ENCODE measurements at places on chromosomes 6 and 20.

GRCh38 chr6:111228094-111228493, 140.8 kb downstream of the SLC16A10 start:
- no peak for DNase-seq

- no peak for DNase-seq
Measured at GRCh38 chr20:5908981-5909380, 41.4 kb downstream of the TRMT6 start.

- no peak for DNase-seq
Measured at GRCh38 chr20:57056651-57057050, 209.8 kb downstream of the BMP7 start.

DNA sequence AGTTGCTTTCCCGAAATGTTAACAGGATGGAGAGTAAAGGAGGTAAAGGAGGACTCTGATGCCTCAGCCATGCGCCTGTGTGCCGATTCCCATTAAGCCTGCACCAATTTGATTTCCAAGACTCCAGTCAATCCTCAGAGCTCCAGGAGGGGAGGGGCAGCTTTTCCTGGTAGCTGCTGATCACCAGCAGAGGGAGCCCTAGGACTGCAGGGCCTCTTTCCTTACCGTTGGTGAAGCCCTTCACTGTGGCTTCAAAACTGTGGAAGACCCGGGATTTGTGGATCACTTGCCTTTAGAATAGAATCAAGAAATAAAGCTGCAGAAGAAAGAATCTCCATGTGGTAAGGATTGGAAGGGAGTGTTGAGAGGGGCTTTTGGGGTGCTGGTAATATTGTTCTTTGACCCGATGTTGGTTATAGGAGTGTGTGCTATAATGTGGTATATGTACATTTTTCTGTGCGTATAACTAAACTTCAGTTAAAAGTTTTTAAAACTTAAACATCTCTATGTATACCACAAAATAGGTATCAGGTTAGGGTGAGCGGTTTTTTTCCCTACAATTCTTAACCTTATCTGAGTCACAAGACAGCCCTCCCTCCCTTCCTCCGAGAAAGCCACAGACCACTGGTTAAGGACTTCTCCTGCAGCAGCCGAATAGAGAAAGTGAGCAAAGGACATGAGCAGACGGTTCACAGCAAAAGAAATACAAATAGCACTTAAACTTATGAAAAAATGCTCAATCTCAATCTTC, 6.9 kb upstream of the OSER1 start:
- peak; percentile 91 for DNase-seq

DNA sequence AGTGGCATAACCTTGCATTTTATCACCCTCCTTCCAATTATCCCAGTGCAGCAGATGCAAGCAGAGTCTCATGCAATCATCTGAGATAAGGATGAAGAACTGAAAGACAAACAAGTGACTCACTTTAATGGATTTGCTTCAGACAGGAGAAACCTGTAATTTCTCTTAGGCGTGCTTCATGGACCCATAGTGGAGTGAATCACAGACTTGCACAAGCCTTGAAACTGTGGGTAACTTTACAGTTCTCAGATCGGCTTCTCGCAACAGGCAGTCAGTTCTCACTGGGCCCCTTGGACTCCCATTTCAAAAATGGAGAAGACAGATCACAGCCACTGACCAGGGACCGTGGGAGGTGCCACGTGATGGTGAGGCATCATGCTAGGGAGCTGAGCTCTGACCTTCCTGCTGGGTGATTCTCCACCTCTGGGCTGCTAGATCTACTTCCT, at the start of gene ADGRF4:
Gene ADGRF4 (plus strand): TSS at position 239 of the 446 bp plus-strand sequence. CDS start 8,666 bp downstream, outside the sequence.
- no peak for DNase-seq

GRCh38 chr6:134097114-134097707, 44.8 kb upstream of the SLC2A12 start:
- DNase-seq, result peak; percentile 91

DNA sequence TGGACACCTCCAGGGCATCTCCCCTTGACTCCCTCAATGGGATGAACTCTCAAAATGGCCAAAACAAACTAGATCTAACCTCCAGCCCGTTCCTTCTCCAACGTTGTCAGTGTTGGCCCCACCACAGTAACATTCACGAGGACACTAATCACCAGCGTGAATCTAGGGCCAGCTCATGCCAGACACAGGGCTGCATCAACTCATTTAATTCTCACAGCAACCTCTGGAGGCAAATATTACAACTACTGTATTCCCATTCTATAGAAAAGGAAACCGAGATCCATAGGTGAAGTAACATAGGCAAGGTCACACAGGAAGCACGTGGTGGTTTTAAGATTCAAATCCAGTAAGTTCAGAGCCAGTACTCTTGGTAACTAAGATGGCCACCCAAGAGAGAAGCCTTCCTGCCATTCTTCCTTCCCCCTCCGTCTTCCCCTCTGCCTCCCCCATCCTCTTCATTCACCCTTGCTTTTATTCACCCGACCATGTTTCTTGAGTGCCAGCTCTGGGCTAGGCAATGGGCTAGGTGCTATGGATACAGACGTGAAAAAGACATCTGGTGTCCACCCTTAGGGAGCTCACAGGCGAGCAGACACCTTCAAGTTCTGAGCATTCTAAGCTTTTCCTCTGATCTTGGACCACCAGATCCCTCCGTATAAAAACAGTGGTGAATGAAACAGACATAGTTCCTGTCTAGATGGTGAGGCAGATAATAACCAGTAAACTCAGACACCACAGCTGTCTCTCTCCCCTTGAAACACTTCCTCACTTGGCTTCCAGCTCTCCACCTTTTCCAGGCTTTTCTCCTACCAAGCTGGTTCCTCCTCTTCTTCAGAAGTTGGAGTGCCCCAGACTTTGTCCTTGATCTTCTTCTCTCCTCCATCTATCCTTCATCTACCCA, 9.6 kb downstream of the CCM2L start:
- DNase-seq, result peak; percentile 52

DNA sequence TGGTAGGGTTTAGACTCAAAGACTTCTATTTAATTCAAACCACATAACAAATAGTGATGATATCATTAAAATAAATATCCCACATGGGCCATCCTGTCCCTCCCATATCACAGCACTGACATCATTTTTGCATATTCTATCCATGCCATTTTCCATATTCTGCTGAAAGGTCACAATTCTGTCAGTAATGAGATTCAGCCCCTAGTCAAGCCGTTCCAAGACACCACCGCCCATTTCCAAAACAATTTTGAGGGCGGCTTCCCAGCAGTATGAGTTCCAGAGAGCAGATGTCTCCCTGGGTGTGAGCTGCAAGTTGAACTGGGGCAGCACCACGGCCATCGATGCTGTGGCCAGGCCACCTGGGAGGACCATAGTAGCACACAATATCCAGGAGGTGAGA, 65.1 kb upstream of the PLEKHG1 start:
- no peak for DNase-seq

DNA sequence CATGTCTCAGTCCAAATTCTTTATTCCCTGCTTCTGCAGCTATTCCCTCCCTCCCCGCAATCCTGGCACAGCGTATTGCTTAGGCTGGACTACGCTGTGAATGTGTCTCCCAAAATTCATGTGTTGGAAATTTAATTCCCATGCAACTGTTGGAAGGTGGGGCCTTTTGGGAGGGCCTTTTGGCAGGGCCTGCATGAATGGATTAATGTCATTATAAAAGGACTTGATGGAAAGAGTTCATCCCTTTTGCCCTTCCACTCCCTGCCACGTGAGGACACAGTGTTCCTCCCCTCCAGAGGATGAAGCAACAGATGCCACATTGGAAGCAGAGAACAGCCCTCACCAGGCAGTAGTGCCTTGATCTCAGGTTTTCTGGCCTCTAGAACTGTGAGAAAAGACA, 20.4 kb upstream of the NOTCH4 start:
- DNase-seq, result peak; percentile 72

DNA sequence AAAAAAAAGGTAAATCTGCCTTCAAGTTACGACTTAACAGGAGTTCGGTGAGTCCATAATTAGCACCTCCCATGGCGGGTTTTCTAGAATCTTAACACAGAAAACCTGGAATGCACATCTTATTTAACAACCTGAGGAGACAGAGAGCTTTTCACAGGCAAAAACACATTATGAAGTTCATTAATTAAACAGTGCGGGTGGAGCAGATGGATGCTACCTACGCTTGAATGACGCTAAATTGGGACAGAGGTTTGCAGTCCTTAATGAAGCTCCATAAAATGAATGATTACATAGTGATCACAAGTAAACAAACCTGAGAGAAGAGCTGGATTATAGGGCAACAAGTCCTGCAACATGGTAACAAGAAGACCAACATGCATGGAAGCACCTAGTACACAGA, 81.0 kb downstream of the INSM1 start:
- peak; percentile 57 for DNase-seq

DNA sequence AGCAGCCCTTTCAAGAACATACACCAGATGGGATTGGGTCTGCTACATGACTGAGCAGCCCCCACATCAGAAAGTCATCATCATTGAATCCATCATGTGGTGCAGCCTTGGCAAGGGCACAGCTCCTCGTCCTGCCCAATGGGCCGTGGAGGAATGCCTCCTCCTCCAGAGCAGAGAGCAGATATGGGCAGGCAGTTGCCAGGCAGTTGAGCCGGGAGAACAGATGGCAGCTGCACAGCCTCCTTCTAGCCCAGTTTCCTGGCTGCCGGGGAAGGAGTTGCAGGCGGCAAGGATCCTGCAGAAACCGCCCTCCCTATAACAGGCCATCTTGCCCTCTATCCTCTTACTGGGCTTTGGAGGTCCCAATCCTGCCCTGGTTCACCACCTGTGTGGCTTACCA, 11.9 kb upstream of the ZFAND3 start:
- peak; percentile 94 for DNase-seq

GRCh38 chr6:20652299-20653084, 118.2 kb downstream of the CDKAL1 start:
- no peak for DNase-seq

GRCh38 chr6:151692216-151692615, 115.3 kb upstream of the ESR1 start:
- no peak for DNase-seq

GRCh38 chr20:32877507-32877906, 18.8 kb downstream of the EFCAB8 start:
- no peak for DNase-seq

DNA sequence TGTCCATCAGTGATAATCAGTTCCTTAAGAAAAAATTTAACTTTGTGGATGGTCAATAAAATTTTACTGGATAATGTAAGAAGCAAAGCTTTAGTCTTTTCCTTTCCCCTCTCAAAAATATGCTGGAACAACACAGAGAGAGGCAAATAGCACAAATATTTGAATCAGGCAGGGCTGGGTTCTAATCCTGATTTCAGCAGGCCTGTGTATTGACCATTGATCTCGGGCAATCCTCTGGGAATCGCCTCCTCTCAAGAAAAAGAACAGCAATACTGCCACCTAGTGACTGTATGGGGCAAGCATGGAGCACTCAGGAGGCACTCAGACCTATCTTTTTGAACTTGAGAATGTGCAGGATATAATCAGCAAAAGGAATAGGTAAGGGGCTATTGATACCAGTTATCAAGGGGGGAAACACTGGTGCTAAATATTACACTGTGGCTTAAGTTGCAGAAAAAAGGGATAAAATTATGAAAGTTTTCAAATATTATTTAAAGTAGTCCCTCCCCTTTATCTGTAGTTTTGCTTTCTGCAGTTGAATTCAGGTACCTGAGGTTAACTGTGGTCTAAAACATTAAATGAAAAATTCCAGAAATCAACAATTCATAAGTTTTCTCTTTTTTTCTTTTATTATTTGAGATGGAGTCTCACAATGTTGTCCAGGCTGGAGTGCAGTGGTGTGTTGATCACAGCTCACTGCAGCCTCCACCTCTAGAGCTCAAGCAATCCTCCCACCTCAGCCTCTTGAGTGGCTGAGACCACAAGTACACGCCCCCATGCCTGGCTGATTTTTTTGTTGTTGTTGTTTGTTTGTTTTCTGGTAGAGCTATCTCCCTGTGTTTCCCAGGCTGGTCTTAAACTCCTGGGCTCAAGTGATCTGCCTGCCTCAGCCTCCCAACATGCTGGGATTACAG, 91.8 kb upstream of the NHSL1 start:
- peak; percentile 91 for DNase-seq

DNA sequence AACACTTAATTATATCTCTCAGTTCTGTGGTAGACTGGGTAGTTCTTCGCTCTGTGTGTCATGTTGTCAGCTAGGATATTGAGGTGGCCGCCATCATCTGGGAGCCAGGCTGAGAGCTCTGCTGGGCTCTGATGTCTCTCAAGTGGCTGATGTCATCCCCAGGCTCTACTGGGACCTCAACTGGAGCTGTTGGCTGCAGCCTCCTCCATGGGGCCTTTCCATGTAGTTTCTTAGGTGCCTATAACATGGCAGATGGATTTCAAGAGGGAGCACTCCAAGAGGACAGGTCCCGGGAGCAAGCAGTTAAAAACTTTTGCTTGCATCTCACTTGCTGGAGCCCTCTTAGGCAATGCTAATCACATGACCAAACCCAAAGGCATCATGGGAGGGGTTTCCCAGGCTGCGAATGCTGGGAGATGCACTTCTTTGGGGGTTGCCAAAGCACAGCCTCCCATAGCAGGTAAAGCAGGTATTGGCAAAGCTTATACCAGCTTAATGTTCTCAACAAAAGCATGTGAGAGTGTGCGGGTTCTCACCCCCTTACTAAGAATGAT, 129.8 kb downstream of the TMEM242 start:
- DNase-seq, result no peak

GRCh38 chr6:132814716-132815570, 574 bp downstream of the RPS12 start:
- peak; percentile 56 for DNase-seq

DNA sequence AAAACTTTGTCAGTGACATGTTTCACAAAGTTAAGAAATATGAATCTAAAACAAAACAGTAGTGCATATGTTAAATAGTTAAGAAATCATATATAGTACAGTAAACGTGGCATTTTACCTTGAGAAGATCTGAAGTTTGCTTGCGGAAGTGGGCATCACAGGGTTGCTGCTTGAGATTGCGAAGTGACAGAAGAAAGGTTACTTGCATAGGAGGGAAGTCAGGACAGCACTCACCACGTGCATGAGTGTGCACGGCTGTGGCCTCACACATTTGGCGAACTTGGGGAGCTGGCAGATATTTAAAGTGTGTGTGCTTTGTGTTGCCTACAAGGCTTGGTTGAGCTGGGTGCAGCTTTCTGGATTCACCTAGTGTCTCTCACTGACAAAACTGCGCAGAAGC, 431.5 kb upstream of the ARID1B start:
- DNase-seq, result no peak

DNA sequence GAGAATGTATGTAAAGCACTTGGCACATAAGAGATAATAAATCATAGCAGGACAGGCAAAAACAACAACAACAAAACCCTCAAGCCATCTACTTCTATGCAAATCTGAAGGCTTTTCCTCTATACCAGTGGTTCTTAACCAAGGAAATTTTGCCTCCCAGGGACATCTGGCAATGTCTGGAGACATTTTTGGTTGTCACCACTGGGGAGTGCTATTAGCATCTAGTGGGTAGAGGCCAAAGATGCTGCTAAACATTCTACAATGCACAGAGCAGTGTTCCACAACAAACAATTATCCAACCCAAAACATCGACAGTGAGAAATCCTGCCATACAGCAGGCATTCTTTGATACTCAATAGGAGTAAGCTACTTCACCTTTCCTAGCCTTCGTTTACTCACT, 28.2 kb downstream of the NDRG3 start:
- peak; percentile 79 for DNase-seq

GRCh38 chr20:33318096-33318429, 35.0 kb downstream of the BPIFB1 start:
- DNase-seq, result no peak

- no peak for DNase-seq
Measured at GRCh38 chr20:39886650-39887190, 802.3 kb downstream of the MAFB start.

All from NCI-H82 (cell line).